ENCODE measurements at places on chromosomes 1 and 21.

DNA sequence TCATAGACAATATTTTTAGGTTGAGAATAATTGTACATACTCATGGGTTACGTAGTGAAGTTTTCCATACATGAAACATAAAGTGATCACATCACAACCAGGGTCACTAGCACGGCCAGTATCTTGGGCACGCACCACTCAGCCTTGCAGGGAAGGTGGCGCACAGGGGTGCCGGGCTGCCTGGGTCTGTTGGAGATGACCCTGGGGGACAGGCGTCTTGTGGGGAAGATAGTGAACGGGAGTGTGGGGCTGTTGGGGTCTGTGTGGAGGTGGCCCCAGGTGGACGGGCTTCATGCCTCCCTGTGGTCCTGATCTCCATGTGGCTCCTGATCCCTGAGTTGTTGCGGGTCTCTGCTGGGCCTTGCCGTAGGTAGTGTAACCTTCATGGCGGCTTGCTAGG, 38.3 kb upstream of the PRSS38 start:
- DNase-seq, result no peak

GRCh38 chr1:33462405-33463164, 9.9 kb upstream of the ZSCAN20 start:
- no peak for DNase-seq

GRCh38 chr1:64569411-64569810, 99.5 kb downstream of the CACHD1 start:
- DNase-seq, result no peak

GRCh38 chr1:198352975-198353695, 187.3 kb downstream of the ATP6V1G3 start:
- DNase-seq, result no peak

- DNase-seq, result peak; percentile 29
Measured at GRCh38 chr1:47388891-47389238, 27.2 kb upstream of the FOXE3 start.

All from SHP77 (cell line).